ENCODE measurements at places on chromosomes 1 and 21.

DNA sequence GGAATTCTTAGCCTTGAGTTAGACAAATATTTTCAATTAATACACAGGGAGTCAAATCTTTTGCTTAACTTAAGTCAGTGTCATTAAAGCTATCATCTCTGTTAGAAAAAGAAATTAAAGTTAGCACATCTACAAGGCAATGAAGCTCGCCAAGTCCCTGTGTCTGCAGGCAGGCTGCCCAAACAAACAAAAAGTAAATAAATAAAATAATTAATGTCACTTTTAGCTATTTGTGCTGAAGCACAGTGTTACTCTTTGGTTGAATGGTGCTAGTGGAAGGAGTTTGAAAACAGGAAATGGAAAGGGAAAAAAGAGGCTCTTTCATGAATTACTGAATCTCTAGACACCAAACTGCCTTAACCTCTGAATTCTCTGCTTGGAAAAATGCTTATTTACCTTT is 37.1 kb upstream of the COL11A1 start:
- no peak for DNase-seq

- DNase-seq, result no peak
These were observed 5.1 kb upstream of the CCN1 start for GRCh38 chr1:85575363-85575995.

DNA sequence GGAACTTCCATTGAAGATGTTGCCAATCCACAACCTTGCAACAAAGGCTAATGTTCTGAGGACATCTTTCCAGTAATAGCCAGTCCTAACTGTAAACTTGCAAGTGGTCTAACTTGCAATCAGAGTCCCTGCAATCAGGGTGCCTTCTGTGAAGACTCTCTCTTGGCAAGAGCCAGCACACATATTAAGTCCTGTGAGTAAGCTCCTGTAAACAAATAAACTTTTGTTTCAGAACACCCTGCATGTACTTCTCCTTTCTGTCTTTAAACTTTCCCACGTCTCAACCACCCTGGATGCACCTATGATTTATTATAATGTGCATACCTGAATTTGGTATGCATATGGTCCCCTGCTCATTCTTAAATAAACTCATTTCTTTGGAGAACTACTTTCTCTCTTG is 9.1 kb downstream of the GBP7 start:
- no peak for DNase-seq

DNA sequence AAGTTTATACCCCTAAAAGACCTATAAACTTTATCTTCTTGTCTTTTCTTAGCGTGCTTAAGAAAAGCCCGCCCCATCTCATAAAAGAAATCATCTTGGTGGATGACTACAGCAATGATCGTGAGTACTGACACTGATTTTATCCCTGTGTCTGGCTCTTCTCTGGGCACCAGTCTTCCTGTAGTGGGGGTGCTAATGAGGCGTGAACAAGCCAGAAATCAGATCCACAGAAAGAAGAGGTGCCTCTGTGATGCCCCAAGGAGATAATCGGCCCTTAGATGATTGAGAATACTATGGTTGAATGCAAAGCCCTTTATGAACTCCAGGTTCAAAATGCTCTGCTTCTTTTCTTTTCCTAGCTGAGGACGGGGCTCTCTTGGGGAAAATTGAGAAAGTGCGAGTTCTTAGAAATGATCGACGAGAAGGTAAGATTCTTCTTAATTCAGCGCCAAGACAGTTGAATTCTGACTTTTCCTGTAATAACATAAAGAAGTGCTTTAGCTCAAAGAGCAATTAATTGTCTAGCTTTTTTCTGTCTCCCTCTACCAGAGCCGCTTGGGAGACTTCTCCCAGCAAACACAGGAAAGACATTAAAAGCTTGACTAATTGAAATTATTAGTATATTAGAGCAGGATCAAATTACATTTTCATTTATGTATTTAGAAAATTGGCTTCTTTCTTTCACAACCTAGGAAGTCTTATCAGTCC is 169.4 kb downstream of the GALNT2 start:
- DNase-seq, result no peak

DNA sequence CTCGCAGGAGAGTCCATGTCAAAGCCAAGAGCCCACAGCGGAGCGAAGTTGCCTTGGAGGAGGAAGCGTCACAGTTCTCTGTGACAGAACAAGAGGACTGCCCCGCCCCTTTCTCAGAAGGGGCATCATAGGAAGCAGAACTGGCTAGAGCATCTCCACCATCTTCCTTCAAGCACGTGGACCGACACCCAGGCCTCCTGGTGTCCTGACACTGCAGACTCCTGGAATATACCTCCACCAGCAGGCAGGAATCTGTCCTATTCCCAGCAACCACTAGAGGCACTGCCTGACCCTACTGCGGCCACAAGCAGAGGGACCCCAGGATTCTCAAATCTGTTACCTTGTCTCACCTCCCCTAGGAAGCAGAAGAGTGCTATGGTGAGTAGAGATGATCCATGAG is 37.8 kb downstream of the GPA33 start:
- DNase-seq, result peak; percentile 36

- no peak for DNase-seq
These were observed 181.9 kb upstream of the ESRRG start for GRCh38 chr1:216905137-216905536.

DNA sequence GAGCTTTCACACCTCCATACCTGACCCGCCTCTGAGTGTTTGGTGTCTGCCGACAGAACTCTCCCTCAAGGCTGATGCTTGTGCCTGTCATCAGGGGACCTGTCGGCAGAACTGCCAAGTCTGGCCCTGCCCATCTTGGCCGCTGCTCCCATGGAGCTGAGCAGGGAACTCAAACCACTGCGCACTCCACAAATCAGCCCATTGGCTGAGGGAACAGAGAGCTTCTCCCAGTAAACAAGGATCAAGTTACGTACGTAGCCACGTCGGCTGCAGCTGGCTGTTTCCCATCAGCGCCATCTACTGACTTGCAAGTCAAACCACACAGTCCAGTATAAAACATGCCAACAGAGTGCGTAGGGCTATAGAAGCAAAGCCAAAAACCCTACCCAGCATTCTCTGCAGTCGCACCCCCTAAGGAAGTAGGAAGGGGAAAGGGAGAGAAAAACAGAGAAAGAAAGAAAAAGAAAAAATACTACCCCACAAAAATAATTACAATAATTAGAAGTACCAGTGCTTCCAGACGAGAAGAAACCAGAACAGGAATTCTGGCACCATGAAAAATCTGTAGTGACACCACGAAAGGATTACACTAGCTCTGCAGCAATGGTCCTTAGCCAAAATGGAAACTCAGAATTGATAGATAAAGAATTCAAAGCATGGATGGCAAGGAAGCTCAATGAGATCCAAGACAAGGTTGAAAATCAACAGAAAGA is 13.1 kb downstream of the KRTAP13-1 start:
- DNase-seq, result peak; percentile 81

DNA sequence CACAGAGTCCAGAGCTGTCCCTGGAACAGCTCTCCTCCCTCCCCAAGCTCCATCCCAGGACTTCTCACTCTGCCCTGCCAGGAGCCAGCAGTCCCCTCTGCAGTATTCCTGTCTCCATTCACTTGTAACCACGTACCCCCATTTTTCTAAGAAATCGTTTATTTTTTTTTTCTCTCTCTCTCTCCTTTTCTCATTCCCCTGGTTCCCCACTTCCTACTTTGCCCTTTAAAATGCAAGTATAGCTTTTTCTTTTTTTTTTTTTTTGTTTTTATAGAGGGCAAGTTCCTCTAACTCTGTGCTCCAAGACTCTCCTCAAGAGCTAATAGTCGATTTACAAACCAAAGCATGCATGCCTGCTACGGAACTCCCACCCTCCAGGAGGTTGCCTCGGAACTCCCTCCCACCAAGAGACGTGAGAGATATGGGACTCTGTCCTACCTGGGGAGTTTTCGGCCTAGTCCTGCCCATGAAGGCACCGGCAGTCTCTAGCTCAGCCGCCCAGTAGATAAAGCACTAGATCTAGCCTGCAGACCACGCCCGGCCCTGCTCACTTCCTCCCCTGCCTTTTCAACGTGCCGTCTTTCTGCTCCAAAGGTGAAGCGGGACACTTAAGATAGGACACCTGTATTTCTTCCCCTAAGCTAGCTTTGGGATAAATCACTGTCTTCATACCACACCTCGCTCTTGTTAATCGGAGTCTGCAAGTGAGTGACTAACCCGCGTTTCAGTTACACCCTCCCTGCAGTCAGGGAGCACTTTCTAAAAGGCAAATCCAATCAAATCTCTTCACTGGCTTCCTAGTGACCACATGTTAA is 27.7 kb downstream of the TNFRSF9 start:
- DNase-seq, result no peak

DNA sequence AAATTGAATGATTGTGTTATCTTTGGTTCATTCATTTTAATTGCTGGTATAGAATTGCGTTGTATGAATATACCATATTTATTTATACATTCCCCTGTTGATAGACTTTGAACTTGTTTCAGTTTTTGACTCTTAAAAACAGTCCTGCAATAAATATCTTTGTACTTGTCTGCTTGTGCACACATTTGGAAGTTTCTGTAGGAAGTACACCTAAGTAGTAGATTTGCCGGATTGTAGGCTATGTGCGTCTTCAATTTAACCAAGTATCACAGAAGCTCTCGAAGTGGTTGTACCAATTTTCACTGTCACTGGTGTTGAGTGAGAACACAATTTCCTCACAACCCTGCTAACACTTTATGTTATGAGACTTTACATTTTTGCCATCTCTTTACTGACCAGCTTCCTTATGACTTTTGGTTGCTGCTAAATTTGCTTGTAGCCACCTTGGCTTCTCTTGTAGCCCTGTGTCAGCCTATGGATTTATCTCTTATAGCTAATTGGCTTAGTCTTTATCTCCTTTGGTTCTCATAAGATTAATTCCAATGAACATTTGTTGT is 2.2 kb downstream of the TTC3 start:
- no peak for DNase-seq

DNA sequence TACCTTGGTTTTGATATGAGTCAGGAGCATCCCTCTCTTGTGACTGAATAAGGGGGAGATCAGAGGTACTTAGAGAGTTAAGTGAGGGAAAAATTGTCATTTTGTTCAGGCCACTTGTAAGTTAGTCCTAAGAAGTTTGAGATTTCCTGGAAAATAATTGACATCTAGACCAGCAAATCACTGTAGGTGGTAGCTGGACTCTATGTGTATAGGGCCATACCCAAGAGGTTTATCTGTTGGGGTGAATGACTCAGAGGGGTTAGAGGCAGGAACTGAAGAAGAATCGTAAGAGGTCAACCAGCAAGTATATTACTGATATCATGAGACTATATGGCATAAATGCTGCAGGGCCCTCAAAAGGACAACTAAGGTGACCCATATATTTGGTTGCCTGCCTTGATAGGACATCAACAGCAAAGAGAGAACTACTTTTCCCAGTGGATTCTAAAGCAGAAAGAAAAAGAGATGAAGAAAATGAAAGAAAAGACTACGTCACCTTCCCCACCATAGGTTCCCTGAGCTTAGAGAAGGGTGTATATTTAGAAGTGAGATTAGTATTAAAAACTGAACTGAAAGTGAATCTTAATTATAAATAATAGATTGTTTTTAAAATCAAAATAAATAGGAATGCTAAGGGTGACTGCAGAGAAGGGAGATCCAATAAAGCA is 8.0 kb upstream of the RNPC3 start:
- no peak for DNase-seq

GRCh38 chr1:238562341-238562740 is 671.6 kb upstream of the ZP4 start:
- no peak for DNase-seq

DNA sequence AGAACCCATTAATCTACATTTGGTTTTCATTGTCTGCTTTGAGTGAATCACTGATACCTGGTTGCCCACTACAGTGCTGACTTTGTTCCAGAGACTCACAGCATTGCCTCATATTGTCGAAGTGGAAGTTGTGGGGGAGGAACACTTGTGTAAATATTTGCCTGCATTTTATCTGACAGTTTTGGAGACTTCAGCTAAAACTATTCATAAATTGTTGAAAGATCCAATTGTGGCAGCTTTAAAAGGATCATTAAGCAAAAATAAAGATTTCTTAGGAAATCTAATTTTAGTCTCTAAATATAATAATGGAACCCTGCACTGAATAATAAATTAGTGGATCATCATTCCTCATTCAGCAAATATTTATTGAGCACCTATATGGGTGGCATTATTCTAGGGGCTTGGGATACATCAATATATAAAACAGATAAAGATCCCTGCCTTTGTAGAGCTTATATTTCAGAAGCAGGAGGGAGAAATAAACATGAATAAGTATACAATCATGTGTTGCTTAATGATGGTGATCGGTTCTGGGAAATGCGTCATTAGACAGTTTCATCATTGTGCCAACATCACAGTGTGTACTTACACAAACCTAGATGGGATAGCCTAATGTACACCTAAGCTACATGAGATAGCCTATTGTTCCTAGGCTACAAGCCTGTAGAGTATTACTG is 73.5 kb downstream of the OSBPL9 start:
- no peak for DNase-seq

GRCh38 chr1:2052756-2053155 is 2.5 kb downstream of the PRKCZ start:
- no peak for DNase-seq

DNA sequence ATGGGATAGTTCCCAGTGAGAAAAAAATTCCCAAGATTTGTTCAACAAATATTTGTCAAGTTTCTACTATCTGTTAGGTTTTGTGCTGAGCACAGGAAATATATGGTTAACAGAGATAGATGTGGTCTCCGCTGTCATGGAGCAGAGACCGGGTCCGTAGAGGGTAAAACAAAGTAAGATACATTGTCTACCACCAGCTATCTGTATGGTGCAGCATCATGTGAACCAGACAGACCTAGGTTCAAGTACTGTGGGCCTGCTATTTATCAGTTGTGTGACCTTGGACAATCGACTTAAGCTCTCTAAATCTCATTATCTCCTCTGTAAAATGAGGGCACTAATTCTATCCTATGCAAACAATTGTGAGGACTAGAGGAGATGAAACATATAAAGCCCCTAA is 109.8 kb downstream of the DUSP10 start:
- DNase-seq, result no peak

GRCh38 chr1:109639841-109640184 is 16.1 kb upstream of the GSTM4 start:
- no peak for DNase-seq

DNA sequence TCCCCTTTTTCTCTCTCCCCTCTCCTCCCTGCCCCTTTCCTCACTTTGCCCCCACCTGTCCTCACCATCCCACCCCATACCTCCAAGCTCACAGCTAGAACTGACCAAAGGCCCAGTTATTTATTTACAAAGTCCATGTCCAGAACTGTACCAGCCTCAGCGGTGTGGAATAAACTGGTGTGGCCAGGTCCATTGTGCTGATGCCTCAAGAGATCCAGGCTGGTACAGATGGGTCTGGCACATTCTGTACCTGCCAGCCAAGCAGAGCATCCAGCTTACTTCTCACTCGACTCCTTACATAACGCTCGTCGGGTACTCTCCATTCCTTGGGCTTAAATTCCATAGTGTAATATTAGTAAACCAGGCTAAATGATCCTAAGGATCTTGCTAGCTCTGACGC is 11.8 kb downstream of the PDZK1IP1 start:
- no peak for DNase-seq

DNA sequence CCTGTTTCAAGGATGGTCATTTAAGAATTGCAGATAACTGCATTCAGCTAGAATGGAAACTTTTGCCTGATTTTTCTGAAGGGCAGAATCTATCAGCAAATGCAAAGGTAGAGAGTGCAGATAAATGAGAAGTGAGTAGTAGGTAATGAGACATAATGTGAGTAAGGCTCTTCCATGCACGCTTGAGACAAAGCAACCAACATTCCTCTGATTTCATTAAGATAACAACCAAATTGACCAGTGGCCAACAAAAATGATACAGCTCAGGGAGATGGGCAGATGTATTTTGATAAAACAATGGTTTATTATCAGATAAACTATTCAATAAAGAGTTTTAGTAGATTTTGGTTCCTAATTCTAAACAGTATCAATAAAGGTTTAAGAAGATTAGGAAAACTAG is 404.4 kb upstream of the PBX1 start:
- no peak for DNase-seq

- peak; percentile 19 for DNase-seq
These were observed 464.5 kb downstream of the USP25 start for GRCh38 chr21:16194095-16194787.

Data from BE2C (cell line).